ENCODE measurements at places on chromosomes 13 and 19.
A peak's percentile ranks its signal among the peaks of the same experiment; 100 is the strongest.

DNA sequence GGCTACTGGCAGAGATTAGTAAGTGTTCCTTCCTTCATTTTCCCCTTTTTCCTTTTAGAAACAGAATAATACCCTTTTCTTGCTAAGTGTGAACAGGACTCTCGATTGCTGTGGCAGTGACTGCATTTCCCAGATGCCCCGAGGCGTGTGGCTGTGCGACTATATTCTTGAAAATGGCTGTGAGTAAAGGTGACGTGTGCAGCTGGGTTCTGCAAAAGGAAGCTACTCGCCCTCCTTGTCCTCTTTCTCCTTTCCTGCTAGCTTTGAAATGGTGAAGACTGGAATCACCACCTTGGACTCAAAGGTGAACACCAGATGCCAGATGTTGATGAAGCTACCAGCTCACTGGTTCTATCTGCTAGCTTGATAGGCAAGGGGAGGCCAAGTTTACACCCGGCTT lies 121.4 kb downstream of the MIPEP start:
- no peak for DNase-seq

GRCh38 chr13:86862137-86862536 lies 809.0 kb upstream of the SLITRK5 start:
- no peak for DNase-seq

DNA sequence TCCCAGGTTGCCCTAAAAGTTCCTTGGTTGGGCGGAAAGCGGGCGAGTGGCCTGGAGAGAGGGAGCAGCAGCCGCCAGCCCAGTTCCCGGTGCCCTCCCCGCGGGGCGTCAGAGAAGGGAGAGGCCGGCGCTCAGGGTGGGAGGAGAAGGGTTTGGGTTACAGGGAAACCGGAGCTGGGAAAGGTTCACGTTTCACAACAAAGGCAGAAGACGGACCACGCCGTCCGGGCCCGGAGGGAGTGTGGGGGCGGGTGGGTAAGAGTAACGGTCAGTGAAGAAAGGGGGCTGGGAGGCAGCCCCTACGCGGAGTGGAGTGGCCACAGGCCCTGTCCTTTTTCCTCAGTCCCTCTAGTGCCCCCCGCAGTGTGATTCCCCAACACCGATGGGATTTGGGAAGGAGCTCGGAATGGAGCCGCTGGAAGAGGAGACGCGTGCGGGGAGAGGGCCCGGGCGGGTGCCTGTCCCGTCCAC lies 1.6 kb downstream of the SIX5 start:
- no peak for DNase-seq

- DNase-seq: no peak
These were observed 1.1 kb downstream of the PRX start for GRCh38 chr19:40411958-40412499.

DNA sequence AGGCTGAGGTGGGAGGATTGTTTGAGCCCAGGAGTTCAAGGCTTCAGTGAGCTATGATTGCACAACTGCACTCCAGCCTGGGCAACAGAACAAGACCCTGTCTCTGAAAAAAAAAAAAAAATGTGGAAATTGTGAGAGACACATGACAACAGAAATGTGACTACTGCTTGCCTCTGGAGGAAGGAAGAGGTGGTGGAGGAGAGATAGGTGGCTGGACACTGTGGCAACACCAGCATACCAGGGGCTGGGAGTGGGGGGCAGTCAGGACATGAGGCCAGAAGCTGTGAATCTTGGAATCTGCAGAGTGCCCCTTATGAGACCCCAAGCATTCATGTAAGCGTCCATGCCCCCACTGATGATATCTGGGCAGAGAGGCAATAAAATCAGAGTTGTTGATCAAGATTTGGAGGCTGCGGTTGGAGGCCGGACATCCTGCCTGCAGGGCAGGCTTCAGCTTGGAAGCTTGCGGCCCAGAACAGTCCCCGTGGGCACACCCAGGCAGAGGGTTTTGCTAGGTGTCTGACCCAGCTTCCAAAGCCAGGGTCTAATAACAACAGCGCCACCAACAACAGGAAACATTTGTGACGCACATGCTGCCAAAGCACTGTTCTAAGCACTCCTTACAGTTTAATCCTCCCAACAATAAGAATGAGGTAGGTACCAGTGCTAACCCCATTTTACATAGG lies 16.9 kb downstream of the FAM187B start:
- peak; percentile 60 for DNase-seq

DNA sequence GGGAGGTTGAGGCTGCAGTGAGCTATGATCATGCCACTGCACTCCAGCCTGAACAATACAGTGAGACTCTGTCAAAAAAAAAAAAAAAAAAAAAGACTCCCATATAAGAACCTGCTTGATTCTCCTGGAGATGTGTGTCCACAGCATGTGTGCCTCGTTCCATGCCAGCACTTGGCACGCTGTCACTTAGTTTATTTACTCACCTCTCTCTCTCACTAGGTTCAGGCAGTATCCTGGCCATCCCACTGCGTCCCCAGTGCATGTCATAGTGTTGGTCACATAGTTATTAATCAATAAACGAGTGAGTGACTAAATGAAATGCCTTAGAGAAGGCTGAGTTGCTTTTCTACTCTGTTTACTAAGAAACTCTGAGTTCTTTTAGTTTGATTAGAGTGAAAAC lies 79.1 kb upstream of the GPR12 start:
- no peak for DNase-seq

DNA sequence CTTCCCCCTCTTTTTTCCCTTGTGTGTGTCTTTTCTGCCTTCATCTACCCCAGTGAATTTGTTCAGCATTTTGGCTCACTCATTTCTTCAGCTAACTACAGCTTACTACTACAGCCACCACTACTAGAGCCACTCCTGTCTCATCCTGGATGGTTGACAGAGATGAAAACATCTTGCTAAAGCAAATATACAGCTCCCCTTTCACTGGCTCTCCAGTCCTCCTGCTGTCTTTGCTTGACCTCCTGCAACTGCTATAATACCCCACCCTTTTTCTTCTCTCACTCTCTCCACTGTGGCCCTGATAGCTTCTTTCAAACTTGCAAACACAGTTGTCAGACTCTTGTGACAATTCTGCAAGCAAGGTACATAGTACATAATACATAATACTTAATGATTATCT lies 523.6 kb downstream of the DCT start:
- DNase-seq: no peak

DNA sequence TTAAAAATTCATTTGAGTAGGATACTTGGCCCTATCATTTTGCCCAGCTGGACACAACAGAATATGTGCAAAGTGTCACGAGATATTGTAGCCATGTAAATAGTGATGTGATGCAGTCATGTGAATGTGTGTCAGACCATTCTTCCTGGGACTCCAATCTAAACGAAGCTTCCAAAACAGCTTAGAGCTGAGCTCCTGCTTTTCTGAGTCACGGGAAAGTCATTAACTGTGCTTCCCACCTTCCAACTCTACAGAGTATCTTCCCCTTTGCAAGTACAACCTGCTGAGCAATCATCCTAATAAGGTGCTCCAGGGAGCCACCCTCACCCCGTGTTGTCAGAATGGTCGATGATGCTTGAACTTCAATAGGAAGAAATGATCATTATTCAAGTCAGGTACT lies 294.7 kb downstream of the MYO16 start:
- no peak for DNase-seq

DNA sequence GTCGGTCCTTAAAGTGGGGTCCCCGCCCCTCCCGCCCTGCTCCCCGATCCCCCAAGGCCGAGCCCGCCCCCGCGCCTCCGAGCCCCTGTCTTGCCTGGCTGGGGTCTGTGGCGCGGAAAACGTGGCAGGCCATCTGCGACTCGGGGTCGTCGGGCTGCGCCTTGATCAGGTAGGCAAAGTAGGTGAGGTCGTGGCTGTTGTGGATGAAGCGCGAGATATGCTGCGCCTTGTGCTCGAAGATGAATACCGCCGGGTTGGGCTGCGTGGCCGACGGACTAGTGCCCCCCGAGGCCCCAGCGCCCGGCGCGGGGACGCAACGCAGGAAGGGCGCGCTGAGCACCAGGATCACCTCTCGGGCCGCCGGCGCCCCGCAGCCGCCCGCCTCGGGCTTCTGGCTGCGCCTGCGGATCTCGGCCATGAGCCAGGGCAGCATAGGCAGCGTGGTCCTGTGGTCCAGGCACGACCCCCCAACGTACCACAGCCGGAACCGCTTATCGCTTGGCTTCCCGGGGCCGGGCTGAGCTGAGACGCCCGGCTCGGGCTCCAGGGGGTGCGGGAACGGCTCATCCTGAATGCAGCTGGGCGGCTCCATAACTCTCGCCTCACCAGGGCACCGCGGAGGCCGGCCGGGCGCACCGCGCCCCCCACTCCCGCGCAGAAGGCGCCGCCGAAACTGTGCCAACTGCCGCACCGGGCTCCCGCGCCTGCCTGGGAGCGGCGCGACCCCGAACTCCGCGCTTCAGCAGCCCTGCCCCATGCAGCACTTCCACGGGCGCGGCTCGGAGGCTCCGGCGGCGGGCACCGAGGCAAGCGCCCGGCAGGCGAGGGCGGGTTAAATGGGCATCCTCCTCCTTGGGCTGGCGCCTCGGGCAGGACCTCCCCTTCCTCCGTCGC lies 546 bp downstream of the TBC1D4 start:
- peak; percentile 7 for DNase-seq

- no peak for DNase-seq
These were observed 8.0 kb downstream of the ZNF671 start for GRCh38 chr19:57719424-57719823.

DNA sequence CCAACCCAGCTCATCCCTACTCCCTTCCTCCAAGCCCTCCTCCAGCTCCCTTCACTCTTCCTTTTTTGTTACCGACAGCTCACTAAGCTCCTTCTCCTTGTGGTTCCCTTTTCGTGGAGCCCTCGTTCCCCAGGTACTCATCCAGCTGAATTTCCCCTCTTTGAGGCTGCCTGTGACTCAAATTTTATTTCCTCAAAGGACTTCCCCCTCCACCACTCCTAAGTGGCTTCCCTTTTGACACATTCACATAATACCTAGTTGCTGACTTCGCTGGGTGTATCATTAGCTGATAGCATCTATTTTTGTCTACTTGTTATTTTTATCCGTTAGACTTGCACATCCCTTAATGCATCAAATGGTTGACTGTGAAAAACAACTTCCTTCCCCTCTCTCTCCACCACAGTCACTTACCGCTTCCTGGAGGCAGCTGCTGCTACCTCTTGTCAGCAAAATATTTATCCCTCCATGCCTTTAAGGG lies 14.5 kb downstream of the FFAR2 start:
- DNase-seq: peak; percentile 33

DNA sequence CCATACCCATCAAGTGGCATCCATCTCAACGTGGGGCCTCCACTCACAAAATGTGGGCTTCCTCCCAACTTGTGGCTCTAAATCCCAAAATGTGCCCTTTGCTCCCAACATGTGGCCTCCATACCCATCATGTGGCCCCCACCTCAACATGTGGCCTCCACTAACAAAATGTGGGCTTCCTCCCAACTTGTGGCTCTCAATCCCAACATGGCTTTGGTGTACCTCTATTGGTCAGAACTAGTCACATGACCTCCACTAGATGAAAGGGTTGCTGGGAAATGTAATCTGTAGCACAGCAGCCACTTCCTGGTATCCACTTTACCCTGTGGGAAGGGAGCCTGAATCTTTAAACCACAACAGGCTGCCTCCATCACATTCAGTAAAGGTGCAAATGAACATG lies 10.1 kb upstream of the ACER1 start:
- no peak for DNase-seq

DNA sequence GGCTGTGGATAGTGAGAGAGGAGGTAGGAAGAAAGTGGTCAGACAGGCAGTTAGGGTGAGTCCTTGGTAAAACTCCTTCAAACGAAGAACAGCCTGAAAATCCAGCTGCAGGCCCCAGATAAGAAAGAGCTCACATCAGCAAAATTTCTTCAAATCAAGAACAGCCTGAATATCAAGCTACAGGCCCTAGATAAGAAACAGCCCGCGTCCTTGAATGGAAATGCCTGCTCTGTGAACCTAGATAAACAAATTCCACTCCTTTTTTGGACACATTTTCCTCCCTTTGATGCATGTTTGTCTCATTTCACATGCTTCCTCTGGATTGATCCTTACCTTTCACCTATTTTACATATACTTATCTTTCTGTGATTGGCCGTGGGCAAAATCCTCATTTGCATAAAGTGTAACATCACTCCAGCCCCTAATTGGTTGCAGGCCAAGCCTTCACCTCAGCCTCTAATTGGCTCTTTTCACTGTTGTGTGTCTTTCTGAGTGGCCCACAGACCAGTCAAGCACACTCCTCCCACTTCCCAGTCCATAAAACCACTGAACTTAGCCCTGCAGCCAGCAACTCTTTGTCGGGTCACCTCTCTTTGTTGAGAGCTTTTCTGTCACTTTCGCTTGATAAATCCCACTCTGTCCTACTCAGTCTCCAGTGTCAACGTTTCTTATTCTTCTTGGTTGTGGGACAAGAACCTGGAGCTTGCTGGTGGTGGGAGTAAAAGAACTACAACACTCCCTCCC lies 6.0 kb upstream of the SULT2A1 start:
- no peak for DNase-seq
